ENCODE measurements at places on chromosomes 3 and 15.

GRCh38 chr15:57870667-57871066 is 164.2 kb downstream of the POLR2M start:
- DNase-seq, result no peak

GRCh38 chr3:195601382-195601781 is 17.6 kb upstream of the APOD start:
- no peak for DNase-seq

DNA sequence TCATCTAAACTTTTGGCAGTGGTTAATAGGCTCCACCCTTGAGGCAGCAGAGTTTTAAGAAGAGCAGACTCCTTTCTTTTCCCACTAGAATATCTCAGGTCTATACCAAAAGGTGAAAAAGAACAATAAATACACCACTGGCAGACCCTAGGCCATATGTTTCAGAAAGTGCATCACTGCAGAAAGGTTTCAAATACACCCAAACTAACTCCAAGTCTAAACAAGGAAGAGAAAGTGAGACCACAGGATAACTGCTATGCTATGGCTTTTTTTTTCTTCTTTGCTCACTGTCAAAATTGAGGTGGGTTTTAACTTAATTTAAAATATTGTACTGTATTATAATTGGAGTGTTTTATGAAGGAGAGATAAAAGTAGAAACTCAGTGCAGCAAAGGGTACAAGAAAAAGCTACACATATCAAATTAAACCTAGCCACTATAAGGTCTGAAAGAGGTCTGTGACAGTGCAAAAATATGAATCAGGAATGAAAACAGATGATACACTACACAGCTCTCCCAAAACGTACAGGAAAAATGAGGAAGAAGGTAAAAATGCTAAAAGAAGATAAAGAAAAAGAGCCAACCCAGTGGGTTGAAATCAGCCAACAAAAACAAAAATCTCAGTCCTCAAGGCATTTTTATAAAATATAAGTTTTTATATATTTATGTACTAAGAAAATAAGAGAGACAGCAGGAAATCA is 8.4 kb downstream of the SNX4 start:
- no peak for DNase-seq

DNA sequence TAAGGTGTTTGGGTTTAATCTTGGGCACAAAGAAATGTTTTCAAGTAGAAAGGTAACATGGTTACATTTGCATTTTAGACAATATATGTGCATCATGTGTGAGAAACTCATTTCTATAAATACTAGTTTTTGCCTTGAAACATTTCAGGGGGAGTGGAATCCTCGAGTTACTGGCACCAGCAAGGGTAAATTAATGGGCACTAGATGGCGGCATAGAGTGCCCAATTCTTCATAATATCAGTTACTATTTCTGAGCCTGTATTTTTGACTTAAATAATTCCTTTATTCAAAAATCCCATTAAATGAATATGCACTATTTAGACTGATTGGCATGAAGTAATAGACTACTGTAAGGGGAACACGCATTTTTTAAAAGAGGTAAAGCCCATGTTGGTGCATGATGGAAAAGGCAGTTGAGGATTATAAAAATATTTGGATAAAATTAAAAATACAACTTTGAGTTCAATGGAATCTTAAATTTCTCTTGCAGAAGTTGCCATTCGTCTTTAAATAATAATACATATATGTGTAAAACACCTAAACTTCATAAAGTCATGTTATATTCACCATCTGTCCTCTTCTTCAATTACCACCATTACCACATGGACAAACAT is 106.3 kb downstream of the ZBTB20 start:
- DNase-seq, result no peak

DNA sequence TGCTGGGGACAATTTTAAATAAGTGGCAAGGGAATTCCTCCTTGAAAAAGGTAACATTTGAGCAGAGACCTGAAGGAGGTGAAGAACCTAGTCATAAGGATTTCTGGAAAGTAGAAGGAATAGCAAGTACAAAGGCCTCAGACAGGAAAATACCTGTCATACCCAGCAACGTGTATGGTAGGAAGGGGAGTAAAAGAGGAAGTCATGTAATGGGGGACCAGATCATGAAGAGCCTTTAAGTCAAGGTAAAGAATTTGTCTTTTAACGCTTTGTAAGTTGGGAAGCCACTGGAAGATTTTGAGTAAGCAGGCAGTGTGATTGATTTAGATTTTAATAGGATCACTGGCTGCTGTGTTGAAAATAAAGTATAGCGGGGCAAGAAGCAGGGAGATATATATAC is 43.4 kb upstream of the FAH start:
- DNase-seq, result no peak

- no peak for DNase-seq
These were observed 50.6 kb upstream of the PLXNA1 start for GRCh38 chr3:126932188-126932931.

DNA sequence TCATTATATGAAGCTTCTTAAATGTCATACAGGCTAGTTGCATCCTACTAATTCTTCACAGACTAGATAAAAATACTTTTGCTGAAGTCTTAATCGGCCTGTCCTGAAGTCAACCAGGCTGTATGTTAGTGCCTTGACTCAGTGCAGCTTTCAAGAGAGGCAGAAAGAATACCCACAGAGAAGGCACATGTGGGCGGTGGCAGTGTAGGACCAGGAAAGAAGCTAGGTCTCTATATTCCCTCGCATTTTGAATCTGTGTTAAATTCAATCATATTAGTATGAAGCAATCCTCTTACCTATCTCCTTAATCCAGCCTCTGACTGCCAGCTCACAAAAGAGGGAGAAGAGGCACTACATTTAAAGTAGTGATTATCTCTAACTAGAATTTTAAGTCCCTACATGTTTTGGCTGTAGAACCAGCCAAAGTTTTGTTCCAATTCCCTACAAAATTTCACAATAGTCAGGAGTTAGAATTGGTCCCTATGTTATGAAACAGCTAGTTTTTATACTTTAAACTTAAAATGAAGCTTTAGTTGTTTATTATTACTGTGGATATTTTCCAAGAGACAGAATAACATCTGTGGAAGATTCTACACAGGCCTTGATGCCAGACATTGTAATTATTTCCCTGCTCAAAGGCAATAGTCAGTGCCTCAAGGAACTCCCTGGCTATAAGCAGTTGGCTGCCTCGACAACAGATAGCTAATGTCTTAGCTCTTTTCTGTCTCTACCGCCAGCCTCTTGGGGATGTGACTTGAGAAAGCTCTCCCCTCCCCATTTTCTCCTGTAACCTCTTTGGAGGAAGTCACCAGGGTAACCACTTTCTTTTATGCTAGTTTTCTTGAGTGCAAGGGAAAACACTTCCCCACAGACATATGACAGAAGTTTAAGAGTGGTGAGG is 31.9 kb downstream of the CRTC3 start:
- DNase-seq, result no peak
